IPS DF 19.7 (cell line): ENCODE measurements at places on chromosomes 1 and 21.

GRCh38 chr1:205668951-205669340 lies 11.4 kb downstream of the SLC45A3 start:
- no peak for DNase-seq

DNA sequence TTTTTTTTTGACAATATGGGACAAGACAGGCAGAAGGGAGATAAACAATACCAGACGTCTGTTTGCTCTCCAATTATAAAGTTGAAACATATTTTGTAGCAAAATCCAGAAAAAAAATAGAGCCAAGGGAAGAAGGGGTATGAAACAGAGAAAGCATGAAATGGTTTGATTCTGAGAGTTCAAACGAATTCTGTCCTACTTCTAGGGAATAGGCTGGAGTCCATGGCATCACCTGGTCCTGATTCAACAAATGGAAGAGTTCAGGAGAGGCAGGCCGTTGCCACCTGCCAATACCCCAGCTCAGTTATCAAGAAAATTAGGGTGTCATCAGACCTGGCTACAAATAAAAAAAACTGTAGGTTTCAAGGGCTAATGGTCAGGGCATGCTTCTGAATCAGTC lies 71.8 kb downstream of the CLSTN1 start:
- DNase-seq, result no peak

GRCh38 chr1:175089136-175089718 lies 21.6 kb downstream of the TNN start:
- no peak for DNase-seq

DNA sequence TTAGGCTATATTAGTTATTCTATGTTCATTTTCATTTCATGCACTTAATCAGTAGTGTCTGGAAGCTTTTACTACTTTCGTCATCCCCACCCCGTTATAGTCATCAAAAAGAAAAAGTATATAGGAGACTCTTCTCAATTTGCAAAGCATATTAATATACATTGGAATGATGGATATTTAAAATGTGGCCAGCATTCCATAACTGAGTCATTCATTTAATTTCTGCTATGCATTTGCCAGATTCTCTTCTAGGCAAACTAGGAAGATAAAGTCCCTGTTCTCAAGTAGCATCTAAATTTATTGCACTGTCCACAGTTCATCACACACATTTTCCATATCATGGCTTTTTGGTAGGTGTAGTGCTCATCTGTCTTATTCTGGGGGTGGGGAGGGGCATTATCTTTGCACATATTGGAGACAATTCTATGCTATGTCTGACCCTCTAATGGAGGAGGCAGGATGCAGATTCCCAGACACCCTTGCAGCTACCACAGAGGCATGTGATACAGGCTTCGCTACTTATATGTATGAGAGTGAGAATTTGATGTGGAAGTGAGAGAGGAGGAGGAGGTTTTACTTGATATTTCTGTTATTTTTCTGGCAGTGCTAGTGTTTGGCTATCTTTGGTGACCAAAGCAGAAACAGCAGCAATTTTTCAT lies 125.8 kb downstream of the CTH start:
- DNase-seq, result no peak

DNA sequence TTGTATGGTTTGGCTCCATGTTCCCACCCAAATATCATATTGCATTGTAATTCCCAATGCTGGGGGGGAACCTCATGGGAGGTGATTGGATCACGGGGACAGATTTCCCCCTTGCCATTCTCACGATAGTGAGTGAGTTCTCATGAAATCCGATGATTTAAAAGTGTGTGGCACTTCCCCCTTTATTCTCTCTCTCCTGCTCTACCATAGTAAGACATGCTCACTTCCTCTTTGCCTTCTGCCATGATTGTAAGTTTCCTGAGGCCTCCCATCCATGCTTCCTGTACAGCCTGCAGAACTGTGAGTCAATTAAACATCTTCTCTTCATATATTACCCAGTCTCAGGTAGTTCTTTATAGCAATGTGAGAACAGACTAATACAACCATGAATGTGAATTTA lies 211.6 kb upstream of the NR5A2 start:
- no peak for DNase-seq

- DNase-seq, result no peak
Observed at GRCh38 chr21:37452227-37452626, 85.7 kb downstream of the DYRK1A start.

DNA sequence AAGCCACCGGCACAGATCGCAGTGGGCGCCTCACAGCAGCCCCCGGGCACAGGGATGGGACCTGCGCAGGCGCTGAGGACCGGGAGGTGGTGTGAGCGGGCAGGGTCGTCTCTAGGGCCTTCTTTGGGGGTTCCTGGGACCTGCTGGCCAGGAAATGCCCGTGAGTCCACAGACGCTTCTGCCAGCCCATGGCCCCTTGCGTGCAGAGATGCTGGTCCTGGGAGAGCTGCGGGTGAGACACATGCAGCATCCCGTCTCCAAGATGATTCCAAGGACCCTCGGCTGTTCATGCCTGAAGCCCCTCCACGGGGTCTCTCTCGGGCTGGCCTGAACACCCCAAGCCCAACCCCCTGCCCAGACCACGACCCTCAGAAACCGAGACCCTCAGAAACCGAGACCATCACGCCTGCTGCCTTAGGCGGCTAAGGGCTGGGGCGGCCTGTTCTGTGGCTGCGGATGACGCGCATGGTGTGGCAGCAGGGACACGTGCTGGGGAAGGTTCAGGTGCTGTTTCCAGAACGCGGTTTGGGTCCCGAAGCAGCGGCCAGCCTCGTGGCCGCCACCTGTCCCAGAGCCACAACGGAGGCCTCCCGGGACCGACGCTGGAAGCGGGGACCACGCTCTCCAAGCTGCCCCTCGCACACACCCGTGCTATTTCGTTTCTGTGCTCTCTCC lies 23.0 kb downstream of the CFAP74 start:
- no peak for DNase-seq

GRCh38 chr1:155873860-155874259 lies 14.5 kb downstream of the SYT11 start:
- DNase-seq, result no peak

GRCh38 chr1:173413271-173413707 lies 63.8 kb upstream of the PRDX6 start:
- no peak for DNase-seq

- no peak for DNase-seq
Observed at GRCh38 chr1:214902636-214903320, 179.8 kb upstream of the KCNK2 start.

- DNase-seq, result no peak
Observed at GRCh38 chr1:153466908-153467307, 6.5 kb upstream of the S100A7 start.

GRCh38 chr1:21814241-21814918 lies 2.3 kb downstream of the LDLRAD2 start:
- peak; percentile 48 for DNase-seq

GRCh38 chr1:193417403-193417802 lies 231.0 kb upstream of the B3GALT2 start:
- no peak for DNase-seq

DNA sequence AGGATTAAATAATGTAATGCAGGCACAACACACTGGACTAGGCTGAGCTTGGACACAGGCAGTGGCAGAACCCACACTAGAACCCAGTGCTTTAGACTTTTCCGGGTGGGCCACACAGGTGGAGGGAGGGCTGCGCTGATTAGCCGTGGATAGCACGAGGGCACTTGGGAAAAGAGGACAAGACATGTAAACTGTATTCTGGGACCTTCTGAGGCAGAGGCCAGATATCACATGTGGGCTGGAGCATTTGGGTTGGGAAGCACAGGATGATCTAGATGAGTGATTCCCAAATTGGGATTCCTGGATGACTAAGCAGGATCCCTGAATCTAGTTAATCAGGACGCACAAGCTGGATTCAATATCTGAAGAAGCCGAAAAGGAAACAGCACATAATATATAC lies 20.3 kb upstream of the A3GALT2 start:
- DNase-seq, result no peak

- no peak for DNase-seq
Observed at GRCh38 chr1:89781494-89782126, 39.2 kb upstream of the LRRC8D start.

DNA sequence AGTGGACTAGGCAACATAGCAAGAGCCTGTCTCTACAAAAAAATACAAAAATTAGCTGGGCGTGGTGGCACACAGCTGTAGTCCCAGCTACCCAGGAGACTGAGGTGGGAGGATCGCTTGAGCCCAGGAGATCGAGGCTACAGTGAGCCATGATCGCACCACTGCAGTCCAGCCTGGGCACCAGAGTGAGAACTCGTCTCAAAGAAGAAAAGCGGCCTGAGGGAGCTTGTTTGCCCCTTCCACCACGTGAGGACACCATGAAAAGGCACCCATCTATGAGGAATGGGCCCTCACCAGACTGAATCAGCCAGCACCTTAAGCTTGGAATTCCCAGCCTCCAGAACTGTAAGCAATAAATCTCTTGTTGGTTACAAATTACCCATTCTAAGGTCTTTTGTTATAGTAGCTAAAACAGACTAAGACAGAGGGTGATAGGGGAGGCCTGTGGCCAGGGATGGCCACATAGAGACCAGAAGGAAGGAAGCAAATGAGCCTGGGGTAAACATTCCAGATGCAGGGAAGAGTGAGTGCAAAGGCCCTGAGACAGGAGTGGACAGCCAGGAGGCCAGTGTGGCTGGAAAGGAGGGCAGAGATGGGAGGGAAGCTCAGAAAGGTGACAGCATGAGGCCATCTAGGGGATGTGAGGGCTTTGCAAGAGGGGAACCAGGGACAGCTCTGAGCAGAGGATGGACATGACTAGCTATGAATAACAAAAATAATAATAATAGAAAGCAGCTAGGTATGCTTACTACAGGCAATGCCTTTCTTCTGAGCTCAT lies 120.1 kb downstream of the MATN1 start:
- no peak for DNase-seq

DNA sequence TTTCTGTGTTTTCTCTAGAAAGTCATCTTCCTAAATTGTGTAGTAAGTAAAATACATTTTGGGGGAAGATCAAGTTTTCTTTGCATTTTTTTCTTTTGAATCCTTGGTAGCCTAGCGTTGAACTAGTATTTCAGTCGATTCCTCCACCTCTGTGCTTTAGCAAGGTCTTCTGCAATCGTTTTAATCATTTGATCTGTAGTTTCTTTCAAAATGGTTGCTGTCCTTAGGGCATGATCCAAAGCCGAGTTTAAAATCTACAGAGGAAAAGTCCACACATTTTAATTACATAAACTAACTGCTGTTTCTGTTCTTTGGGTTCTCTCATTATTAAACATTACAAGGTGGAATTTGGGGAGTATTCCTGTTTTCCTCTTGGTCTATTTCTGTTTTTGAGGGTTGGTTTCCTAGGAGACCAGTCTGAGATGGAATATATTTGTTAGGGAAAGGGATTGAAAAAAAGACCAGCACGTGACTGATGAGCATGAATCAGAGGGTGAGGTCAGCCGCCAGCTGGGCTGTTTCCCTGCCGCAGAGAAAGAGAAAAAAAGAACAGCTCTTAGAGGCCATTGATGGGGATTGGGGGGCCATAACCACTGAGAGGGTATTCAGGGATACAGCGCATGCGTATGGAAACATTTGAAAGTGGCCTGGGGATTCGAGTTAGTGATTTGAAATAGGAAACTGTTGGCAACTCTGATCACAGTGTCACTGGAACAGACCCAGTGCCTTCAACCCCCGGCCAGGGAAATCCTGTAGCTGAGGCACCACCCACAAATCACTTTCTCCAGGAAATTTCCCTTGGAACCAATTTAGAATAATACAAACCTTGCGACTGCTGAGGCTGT lies 40.6 kb downstream of the AKNAD1 start:
- DNase-seq, result peak; percentile 33
